Activated CD4-positive, alpha-beta T cell treated with anti-CD3 and anti-CD28 coated beads for 48 hours (primary cell): ENCODE measurements at places on chromosomes 12 and 14.

- DNase-seq, result no peak
These were observed 20.6 kb upstream of the ITGA5 start for GRCh38 chr12:54439521-54440255.

GRCh38 chr12:31034372-31034771 lies 39.3 kb upstream of the DDX11 start:
- DNase-seq, result no peak

DNA sequence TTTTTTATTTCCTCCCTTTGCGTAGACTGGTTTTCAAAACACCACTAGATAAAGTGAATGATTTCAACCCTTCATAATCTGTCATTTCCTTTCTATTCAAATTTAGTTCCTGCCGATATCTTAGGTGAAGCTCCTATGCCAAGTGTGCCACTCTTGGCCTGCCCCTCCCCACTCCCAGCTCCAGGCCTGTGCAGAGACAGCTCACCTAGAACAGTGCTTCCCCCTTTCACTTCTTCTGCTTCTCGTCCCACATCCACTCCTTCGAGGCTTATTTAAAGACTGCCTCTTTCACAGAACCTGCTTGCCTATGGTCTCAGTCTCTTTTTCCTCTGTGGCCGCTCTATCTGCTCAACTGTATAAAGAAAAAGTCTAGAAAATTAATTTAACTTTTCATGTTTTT lies 473.8 kb downstream of the RAD51B start:
- DNase-seq, result no peak

GRCh38 chr14:64563696-64564095 lies 13.9 kb downstream of the PPP1R36 start:
- no peak for DNase-seq

DNA sequence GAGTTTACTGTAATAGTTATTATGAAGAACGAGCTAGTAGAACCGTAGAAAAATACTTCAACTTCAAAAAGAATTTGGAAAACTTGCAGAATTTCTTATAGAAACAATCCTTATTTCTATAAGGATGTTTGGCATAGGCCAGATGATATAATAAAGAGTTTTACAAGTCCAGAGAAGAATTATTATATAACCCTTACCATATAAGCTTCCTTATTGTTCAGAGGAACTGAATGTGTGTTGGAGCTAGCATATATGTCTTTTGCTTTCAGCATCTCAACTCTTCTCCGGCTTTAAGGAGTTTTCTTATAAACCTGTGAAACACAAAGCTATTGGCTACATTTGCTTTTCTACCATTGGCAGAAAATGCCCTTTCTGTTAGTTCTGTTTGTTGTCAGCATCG lies 178.0 kb upstream of the E2F7 start:
- no peak for DNase-seq

- DNase-seq, result no peak
These were observed 50.0 kb upstream of the GPATCH2L start for GRCh38 chr14:76101391-76102379.

DNA sequence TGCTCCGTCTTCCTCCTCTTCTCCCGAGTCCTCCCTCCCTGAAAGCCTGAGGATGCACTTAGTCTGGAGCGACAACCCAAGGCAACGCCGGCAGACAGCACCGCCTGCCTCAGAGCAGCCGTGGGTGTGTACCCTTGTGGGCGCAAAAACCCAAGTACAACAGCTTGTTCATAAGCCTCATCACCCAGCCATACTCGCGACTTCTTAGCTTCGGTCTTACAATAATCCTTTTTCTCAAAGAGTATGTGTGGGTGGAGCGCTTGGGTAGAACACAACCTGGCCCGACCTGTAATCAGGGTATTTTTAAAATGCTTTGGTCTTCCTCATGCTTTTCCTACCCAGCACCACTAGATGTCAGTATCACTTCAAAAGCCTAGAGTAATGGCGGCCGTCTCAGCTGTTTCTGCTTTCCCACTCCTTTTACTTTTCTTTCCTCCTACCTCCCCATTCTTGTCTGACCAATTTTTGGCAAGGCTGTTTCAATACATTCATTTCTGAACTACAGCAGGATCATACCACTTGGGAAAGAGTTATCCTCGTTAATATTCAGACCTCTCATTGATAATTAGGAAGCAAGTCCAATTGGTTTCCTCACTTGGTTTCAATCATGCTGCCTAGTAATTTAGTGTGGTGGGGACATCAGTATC lies 198.9 kb downstream of the EPS8 start:
- peak; percentile 56 for DNase-seq

- no peak for DNase-seq
These were observed 5.7 kb downstream of the PRKAB1 start for GRCh38 chr12:119673634-119674033.

DNA sequence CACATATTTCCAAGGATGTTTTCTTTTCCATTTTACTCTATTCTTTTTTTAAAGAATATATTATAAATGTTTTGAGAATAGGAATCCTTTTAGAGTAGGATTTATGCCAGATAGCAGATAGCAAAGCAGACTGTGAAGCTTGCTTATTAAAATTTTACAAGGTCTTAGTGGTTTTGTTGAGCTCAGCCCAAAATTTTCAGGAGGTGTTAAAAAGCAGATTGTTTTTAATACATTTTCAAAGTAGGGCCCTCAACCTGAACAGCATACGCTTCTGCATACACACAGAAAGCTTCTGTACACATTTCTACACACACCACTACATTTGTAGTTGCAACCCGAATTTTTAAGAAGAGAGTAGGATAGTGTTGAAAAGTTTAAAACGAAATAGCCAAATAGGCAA lies 151.0 kb downstream of the EPS8 start:
- DNase-seq, result no peak

DNA sequence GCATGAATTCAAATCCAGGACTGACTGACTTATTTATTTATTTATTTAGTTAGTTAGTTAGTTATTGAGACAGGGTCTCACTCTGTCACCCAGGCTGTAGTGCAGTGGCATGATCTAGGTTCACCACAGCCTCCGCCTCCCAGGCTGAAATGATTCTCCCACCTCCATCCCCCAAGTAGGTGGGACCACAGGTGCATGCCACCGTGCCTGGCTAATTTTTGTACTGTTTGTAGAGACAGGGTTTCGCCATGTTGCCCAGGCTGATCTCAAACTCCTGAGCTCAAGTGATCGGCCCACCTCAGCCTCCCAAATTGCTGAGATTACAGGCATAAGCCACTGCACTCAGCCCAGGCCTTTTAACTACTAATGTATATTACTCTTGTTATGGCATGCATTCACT lies 36.0 kb downstream of the BTG1 start:
- no peak for DNase-seq

GRCh38 chr14:78983126-78983525 lies 813.0 kb downstream of the NRXN3 start:
- no peak for DNase-seq

DNA sequence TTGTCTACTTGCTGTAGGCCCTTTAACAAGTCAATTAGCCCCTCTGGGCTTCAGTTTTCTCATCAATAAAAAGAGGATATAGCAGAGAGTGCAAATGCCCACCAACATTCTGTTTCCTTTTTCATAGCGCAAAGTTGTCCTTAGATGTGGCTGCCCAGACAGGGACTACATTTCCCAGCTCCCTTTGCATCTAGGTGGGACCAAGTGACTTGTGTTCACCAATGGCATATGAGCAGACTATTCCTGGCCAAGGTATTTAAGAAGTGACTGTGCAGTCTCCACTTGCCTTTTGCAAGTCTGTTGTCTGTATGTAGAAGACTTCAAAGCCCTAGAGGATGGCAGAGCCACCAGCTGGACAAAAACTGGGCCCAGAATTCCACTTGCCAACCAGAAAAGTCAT lies 59.7 kb downstream of the DAO start:
- DNase-seq, result peak; percentile 11

- no peak for DNase-seq
These were observed 444.0 kb upstream of the FLRT2 start for GRCh38 chr14:85085981-85086380.
